ENCODE measurements at places on chromosomes 6 and 20. TPM values are rescaled to one million over a fixed set of nuclear protein-coding genes. Genes with fewer than 3 reads are reported as not detected.

The BHLHE23 gene
- not detected for total RNA-seq

The TP53TG5 gene
- total RNA-seq, result under 0.01 TPM

The KCNQ5 gene
- 4.9 TPM for total RNA-seq

The TOX2 gene
- total RNA-seq, result 4.4 TPM

The ADAM33 gene
- 37.2 TPM for total RNA-seq

The LZTS3 gene
- total RNA-seq, result 6.1 TPM

The ADGRG6 gene
- total RNA-seq, result 49.9 TPM

The SGK2 gene
- 0.26 TPM for total RNA-seq

The WFDC13 gene
- total RNA-seq, result not detected

The PHACTR1 gene
- 0.26 TPM for total RNA-seq

The LY6G6C gene
- not detected for total RNA-seq

The MMP24 gene
- 0.17 TPM for total RNA-seq

DNA sequence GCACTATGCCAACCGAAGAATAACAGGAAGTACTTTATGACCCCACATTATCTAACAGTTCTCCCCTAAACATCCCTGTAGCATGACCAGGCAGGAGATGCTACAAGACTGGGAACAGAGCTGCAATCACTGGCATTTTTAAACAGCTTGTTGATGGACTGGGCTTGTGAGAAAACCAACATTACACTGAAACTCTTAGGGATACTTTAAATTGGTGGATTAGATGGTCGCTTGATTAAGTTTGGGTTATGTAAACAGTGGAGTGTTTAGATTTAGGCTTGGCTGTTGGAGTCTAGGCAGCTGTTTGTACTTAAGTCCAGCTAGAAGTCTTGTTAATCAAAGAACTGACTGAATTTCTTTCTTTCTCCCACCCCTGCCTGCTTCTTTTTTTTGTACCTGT lies 234.1 kb upstream of the BMP2 start:
- no peaks in the 10 kb centered on the region for H3K36me3 ChIP-seq
- H3K4me3 ChIP-seq, result peak overlapping the region; percentile 61
- H3K27me3 ChIP-seq, result no peaks in the 10 kb centered on the region
- peak overlapping the region; percentile 82 for H3K27ac ChIP-seq
- DNase-seq, result peak; percentile 92

GRCh38 chr6:159463119-159463829 lies 229.8 kb downstream of the SOD2 start:
- no peak overlapping the region for H3K27ac ChIP-seq
- H3K36me3 ChIP-seq, result no peaks in the 10 kb centered on the region
- H3K27me3 ChIP-seq, result no peaks in the 10 kb centered on the region
- no peaks in the 10 kb centered on the region for H3K4me1 ChIP-seq
- DNase-seq, result no peak

- H3K27ac ChIP-seq, result no peak overlapping the region
- no peaks in the 10 kb centered on the region for H3K4me1 ChIP-seq
These were observed 56.5 kb downstream of the RSPH3 start for GRCh38 chr6:158943380-158944032.

- H3K4me3 ChIP-seq, result no peak overlapping the region
- H3K4me1 ChIP-seq, result no peaks in the 10 kb centered on the region
- H3K27ac ChIP-seq, result no peak overlapping the region
- no peaks in the 10 kb centered on the region for H3K36me3 ChIP-seq
- no peak for DNase-seq
- H3K27me3 ChIP-seq, result peaks cover 33% of the 10 kb centered on the region
These were observed 1.3 kb downstream of the RRAGD start for GRCh38 chr6:89410788-89411144.

GRCh38 chr20:16752082-16752481 lies 3.9 kb downstream of the OTOR start:
- H3K27ac ChIP-seq, result no peak overlapping the region
- H3K4me3 ChIP-seq, result no peak overlapping the region
- no peaks in the 10 kb centered on the region for H3K4me1 ChIP-seq
- no peak for DNase-seq
- peaks cover 2% of the 10 kb centered on the region for H3K27me3 ChIP-seq

DNA sequence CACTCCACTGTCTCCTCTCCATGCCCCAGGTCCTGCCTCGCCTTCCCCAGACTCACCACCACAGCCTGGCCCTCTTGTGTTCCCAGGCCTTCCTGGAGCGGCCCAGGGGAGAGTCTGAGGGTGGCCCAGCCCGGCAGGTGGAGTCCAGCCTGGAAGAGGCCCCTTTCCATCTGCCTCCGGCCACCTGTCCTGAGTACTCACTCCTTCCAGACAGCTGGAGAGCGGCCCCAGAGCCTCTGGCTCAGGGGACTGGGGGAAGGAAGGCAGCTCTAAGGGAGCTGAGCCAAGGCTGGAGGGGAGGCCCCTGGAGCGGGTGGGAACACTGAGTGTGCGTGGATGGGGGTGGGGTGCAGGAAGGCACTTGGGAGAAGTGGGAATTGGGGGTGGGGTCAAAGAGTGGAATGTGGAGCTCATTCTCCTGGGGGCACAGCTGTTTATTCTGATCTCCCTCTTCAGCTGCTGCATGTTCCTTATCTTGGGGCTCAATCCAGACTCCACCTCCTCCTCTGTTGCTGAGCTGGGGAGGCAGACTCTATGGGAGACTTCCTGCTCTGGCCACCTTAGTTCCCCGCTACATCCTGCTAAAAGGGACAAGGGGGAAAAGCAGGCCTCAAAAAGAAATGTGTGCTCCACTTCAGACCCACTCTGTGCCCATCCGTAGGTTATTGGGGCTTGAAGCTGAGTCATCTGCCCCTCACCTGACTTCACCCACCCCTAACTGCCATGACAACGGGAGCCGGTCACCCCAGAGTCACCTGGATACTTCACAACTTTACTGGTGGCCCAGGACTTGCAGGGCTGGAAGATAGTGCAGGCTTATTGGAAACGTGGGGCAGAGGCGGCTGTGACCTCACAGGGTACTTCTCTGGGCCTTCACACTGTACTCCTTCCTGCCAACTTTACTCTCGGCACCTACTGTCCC lies 19.5 kb upstream of the TAF8 start:
- no peaks in the 10 kb centered on the region for H3K4me1 ChIP-seq
- no peaks in the 10 kb centered on the region for H3K27me3 ChIP-seq
- H3K4me3 ChIP-seq, result no peak overlapping the region
- H3K36me3 ChIP-seq, result no peaks in the 10 kb centered on the region
- peak; percentile 53 for DNase-seq

- no peaks in the 10 kb centered on the region for H3K4me1 ChIP-seq
- H3K36me3 ChIP-seq, result no peaks in the 10 kb centered on the region
- no peak for DNase-seq
- no peak overlapping the region for H3K4me3 ChIP-seq
These were observed 17.8 kb upstream of the TAGAP start for GRCh38 chr6:159062564-159062945.

- H3K27ac ChIP-seq, result no peak overlapping the region
- no peaks in the 10 kb centered on the region for H3K27me3 ChIP-seq
- H3K4me1 ChIP-seq, result peaks cover 5% of the 10 kb centered on the region
These were observed 51.9 kb downstream of the HIVEP2 start for GRCh38 chr6:142893088-142893487.

GRCh38 chr6:41602864-41603608 lies 35.2 kb upstream of the MDFI start:
- no peak overlapping the region for H3K27ac ChIP-seq
- no peak overlapping the region for H3K4me3 ChIP-seq
- H3K4me1 ChIP-seq, result no peaks in the 10 kb centered on the region
- H3K36me3 ChIP-seq, result no peaks in the 10 kb centered on the region

- H3K4me3 ChIP-seq, result no peak overlapping the region
These were observed 621.6 kb downstream of the KIF16B start for GRCh38 chr20:15951658-15952057.

DNA sequence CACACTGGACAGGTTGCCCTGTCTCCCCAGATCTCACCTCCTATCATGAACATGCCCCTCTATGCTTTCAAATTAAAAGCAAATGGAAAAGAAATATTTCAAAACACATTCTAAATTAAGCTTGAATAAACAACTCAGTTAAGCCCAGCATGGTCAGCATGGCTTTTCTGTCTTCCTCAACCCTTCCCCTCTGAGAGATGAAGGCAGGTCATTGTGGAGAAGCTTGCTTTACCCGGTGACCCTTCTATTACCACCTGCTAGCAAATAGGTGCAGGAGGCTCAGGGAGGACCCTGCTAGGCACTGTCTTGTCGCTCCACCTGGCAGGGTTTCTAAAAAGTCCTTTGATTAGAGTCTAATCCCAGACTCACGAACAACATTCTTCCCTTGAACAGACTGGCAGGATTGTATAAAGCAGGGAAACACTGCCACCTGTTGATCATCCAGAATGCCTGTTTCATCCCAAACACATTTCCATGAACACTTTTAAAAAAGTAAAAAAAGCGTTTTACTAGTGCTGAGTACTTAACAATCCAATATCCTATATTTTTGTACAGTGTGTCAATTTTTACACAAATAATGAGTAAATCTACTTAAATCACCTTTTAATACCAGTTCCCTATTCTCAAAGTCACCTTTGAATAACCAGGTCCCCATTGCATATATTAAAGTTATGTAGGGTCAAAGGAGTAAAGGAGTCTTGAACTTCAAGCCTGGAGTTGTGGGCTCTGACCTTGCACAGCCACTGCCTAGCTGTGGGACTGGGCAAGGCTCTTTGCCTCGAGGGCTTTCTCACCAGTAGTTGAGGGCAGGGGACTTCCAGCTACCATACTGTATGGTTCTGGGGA lies 75.5 kb downstream of the GPR6 start:
- no peaks in the 10 kb centered on the region for H3K36me3 ChIP-seq
- no peak overlapping the region for H3K4me3 ChIP-seq
- H3K27me3 ChIP-seq, result peaks cover 4% of the 10 kb centered on the region
- no peaks in the 10 kb centered on the region for H3K4me1 ChIP-seq

DNA sequence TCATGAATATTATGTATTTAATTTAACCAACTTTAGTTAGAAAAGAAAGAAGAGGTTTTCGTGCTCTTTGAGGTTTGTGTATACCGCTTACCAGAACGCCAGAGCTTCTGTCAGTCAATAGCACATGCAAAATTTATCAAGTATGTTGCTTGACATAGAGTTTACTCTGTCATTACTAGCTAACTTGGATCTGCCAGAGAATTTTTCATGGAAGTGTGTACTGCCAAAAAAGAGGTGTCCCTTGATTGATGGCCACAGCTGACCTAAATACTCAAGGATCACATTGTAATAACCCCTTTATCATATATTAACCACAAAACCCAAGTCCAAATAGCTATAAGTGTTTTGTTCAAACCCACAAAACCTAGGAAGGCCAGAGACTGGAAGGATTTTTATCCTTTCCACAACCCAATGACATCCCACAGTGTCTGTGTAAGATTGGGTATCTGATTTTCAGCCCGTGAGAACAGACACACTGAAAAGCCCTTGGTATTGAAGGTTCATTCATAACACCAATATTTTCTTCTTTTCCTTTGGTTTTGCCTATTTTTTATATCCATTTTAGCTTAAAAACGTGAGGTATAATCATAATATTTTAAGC lies 194.0 kb upstream of the EYA4 start:
- no peak overlapping the region for H3K27ac ChIP-seq
- no peak overlapping the region for H3K4me3 ChIP-seq
- no peaks in the 10 kb centered on the region for H3K36me3 ChIP-seq

DNA sequence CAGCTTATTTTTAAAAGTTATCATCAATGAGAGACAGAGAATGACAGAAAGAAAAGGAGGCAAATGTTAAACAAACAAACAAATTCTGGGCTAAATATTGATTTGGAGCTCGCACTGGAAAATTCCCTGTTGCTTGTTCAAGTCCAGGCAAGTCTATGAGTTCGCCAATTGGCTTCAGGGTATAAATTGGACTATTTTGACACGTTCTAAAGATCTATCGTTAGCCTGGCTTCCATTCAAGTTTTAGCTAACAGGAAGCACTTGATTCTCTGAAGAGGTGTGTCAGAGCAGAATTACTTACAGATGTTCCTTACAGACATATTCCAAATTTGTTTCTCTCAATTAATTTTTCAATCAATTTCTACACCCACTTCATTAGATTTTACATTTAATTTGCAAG lies 15.8 kb upstream of the RFPL4B start:
- no peaks in the 10 kb centered on the region for H3K27me3 ChIP-seq
- H3K36me3 ChIP-seq, result no peaks in the 10 kb centered on the region
- H3K4me1 ChIP-seq, result peaks cover 10% of the 10 kb centered on the region
- peak; percentile 44 for DNase-seq

DNA sequence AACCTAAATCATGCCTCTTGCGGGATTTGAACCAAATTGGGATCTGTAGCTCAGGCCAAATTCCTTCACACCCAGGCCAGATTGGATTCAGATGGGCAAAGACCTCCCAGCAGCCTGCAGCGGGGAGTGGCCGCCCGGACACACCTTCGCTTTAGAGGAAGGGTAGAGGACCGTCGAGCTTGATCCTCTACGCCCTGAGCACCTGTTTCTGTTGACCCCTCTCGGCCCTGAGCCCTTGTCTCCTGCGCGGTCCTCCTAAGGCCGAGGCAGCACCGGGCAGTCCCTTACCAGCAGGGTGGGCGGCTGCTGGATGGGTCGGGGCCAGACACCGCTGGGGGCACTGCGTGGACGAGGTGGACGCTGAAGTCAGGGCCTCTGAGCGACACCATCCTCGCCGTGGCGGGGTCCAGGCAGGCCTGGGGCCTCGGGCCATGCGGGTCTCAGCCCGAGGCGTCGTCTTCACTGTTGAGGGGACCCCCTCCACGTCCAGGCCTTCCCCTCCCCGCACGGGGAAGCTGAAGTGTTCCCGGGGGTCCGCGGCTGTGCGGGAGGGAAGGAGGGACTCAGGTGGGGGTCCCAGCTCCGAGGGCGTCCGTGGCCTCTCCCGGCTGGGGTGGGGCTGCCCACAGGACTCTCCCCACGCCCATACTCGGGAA lies 114.8 kb downstream of the SMOC2 start:
- H3K4me1 ChIP-seq, result no peaks in the 10 kb centered on the region
- no peaks in the 10 kb centered on the region for H3K36me3 ChIP-seq
- DNase-seq, result no peak
- H3K27me3 ChIP-seq, result no peaks in the 10 kb centered on the region

GRCh38 chr20:29756664-29757063 lies 1500.8 kb upstream of the DEFB115 start:
- no peak overlapping the region for H3K27ac ChIP-seq
- H3K27me3 ChIP-seq, result no peaks in the 10 kb centered on the region

- H3K27ac ChIP-seq, result no peak overlapping the region
- no peak overlapping the region for H3K4me3 ChIP-seq
- H3K36me3 ChIP-seq, result no peaks in the 10 kb centered on the region
- no peak for DNase-seq
- peaks cover under 1% of the 10 kb centered on the region for H3K4me1 ChIP-seq
- H3K27me3 ChIP-seq, result peaks cover 21% of the 10 kb centered on the region
These were observed 78.0 kb downstream of the MDGA1 start for GRCh38 chr6:37619641-37620040.

GRCh38 chr6:42710316-42710715 lies 12.1 kb downstream of the PRPH2 start:
- no peaks in the 10 kb centered on the region for H3K4me1 ChIP-seq
- no peaks in the 10 kb centered on the region for H3K27me3 ChIP-seq
- H3K36me3 ChIP-seq, result no peaks in the 10 kb centered on the region
- H3K4me3 ChIP-seq, result no peak overlapping the region

DNA sequence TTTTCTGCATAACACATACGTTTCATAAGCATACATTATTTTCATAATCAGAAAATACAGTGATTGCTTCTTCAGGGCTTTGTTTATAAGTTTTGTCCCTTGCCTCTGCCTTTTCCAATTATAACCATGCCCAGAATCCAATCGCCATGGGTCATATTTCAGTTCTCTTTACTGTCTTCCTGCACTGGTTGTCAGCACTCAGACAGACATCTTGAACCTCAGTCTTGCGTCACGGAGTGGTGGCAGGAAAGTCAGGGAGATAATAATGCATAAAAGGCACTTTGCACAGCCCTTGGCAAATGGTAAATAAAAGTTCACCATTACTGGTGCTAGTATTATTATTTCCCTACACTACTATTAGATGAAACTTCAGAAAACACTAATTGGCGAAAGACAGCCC lies 7.2 kb downstream of the KIF16B start:
- no peak overlapping the region for H3K27ac ChIP-seq
- no peak overlapping the region for H3K4me3 ChIP-seq
- no peaks in the 10 kb centered on the region for H3K27me3 ChIP-seq
- no peak for DNase-seq
- no peaks in the 10 kb centered on the region for H3K36me3 ChIP-seq
- no peaks in the 10 kb centered on the region for H3K4me1 ChIP-seq
